ENCODE measurements at places on chromosomes 16 and 17.

DNA sequence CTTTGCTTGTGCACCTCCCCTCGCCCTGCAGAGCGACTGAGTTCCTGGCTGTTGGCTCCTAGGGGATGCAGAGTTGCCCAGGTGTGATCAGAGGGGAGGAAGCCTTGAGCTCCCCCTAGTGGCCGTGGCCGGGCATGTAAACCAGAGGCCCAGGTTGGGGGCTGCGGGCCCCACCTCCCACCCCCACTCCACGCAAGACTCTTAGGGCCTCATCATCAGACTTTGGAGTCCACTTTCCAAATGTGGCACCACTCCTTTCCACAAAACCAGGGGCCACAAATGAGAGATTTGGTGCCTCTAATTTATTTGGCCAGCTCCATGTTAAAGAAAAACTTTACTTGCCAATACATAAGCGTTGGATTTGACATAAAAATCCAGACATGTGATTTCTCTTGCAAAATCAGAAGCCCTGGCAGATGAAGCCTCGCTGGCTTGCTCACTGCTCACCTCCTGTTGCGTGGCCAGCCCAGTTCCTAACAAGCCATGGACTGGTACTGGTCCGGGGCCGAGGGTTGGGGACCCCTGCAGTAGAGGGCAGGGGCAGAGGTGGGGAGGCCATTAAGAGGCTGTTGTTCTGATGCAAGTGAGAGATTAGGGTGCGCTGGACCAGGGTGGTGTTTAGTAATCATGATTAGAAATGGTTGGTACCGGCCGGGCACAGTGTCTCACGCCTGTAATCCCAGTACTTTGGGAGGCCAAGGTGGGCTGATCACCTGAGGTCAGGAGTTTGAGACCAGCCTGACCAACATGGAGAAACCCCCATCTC, 28.7 kb upstream of the GAS7 start:
- DNase-seq, result no peak

DNA sequence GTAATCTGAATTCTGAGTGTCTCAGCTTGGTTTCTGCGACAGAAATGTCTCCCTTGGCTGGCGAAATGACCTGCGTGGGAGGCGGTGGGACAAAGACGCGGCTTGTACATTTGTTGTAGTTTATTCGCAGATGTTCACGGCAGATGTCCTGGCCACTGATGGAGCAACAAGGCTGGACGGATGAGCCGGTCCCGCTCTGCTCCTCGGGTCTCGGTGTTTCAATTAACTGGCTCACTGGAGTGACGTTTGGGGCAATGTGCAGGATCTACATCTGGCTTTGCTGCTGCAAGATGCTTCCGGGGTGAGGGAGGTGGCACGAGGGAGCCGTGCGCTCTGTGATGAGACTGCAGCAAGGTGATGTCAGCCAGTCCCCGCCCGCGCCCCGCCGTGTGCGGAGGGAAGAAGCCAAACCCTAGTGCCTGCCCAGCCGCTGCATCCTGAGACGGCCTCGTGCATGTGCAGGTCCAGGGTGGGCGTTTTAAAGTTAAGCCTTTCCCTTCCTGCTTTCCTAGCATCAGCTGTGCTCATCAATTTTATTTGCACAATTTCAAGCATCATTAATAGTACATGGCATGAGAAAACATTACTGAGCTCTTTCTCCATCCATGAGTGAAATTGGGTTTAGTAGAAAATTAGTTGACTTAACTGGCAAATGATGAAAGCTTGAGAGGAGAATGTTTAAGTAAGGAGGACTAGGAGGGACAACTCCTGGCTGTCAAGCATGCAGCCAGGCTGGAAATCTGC, 44.4 kb downstream of the MGAT5B start:
- peak; percentile 79 for DNase-seq

GRCh38 chr17:41793784-41794539, 7.5 kb upstream of the JUP start:
- DNase-seq, result no peak

DNA sequence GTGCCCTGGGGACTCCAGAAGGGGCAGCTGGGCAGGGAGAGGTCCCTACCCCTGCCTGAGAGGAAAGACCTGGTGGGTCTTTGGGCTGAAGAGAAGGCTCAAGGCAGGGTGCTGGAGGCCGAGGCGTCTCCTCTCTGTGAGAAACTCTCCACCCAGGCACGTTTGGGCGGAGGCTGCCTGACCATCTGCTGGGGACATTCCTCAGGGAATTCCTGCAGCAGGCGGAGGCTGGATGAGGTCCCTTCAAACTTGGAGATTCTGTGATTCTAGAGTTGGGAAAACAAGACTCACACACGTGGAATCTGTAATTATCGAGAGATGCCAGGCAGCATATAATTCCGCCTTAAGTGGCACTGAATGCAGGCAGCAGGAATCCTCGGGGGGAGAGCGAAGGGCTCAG, 21.1 kb upstream of the PHF12 start:
- DNase-seq, result no peak

DNA sequence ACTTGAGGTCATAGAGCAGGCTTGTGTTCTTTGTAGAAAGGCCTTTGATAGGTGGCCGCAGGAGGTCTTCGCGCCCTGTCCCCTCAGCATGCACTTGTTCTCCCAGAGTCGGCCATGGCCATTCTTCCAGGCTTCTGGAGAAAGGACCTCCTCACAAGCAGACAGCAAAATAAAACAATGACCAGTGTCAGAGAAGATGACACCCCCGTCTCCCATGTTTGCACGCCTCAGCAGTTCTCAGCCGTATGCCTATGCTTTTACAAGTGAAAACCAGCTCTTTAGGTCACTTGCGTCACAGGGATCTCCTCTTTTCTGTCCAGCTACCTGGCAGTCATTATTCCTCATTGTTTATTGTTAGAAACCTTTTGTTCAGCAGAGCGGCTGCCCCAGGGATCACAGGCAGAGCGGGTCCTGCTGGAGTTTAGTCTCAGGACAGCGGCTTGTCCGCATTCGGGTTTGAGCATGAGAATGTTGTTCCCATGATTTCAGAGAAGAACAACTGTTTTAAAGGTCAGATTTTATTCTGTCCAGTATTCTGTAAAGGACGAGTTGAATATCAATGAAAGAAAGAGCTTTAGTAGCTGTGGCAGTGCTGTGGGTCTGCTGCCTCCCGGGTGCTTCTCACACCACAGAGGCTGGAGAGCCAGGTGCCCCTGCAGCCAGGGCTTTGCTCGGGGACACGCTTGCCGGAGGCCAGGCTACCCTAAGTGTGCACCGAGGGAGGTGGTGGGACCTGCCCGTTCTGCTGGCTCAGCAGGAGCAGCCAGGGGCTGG, 123.9 kb downstream of the RPTOR start:
- no peak for DNase-seq

DNA sequence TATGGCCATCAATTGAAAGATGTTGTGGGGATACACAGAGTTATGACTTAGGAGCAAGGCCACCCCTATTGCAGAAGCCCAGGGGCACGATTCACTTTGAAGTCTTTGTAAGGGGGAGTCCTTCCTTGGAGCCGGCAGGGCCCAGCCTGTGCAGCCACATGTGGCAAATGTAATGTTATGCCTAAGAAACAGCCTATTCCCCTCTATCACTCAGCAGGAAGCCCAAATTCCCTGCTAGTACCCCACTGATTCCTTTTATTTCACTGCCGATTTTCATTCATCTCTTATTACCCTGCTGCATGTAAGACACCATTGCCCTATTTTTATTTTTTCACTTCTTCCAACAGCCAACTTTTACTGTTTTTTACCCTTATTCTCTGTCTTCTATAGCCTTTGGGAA, 233.2 kb downstream of the PMP22 start:
- no peak for DNase-seq

DNA sequence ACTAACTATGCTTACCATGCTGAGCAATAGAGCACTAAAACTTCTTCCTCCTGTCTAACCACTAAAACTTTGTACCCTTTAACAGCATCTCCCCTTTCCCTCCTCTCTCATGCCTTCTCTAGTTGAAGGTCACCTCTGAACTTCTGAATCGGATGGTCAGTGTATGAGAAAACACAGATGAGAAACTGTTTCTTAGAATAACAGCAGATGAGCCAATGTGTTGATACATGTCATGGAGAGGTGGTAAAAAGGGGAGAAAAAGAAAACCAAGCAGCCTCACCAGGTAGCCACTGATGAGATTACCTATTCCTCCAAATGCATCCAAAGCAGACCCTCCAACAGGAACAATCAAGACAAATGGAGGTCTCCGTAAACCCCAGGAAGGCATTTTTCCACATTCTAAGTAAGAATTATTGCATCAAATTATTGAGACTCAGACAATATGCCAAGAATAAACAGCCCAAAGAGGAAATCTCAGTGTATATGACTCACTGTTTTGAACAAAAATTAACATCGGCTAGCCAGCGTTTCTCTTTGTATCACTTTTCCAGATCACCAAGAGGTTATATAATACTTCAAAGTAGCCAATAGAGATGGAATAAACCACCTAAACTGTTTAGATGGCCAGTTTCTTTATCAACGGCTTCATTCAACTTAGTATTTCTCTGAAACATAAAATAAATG, 793.3 kb upstream of the SOX9 start:
- no peak for DNase-seq

Measured in NCI-H510A treated with DMSO at 0.1 percent for 48 hours (cell line).